Smooth muscle cell of bladder (primary cell): ENCODE measurements at places on chromosomes 7 and 10. TPM values are rescaled to one million over a fixed set of nuclear protein-coding genes. Genes with fewer than 3 reads are reported as not detected.

DIP2C gene
- 8.4 and 15.3 TPM in 2 replicates for total RNA-seq

PLXNA4 gene
- 0.28 and 1.6 TPM in 2 replicates for total RNA-seq

TBC1D12 gene
- total RNA-seq = 11.7 and 13.9 TPM in 2 replicates

MKX gene
- total RNA-seq = 0.28 and 0.57 TPM in 2 replicates

ASAH2B gene
- 2.3 and 2.4 TPM in 2 replicates for total RNA-seq

ACTL6B gene
- total RNA-seq = not detected in 2 replicates

DYDC1 gene
- total RNA-seq = not detected in 2 replicates

BTBD16 gene
- under 0.01 TPM in 1 of 2 replicates, not detected in the other for total RNA-seq

MMP21 gene
- total RNA-seq = under 0.01 and 0.09 TPM in 2 replicates

GDF10 gene
- 0.14 and 1.2 TPM in 2 replicates for total RNA-seq
